Memory B cell (primary cell): ENCODE measurements at places on chromosomes 16 and 17.

DNA sequence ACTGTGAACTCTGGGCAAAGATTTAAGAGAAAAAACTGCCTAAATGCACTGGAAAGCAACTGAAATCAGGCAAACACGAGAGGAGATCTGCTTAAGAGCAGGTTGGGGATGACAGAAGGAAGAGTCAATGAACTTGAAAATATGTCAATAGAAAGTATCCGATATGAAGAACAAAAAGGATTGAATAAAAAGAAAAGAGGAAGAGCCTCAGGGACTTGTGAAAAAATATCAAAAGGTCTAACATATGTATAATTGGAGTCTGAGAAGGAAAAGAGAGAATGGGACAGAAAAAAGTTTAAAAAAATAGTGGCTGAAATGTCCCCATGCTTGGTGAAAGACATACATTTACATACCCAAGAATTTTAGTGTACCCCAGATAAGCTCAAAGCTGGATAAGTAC is 195.5 kb downstream of the COPRS start:
- no peak for DNase-seq

- no peak for DNase-seq
Observed at GRCh38 chr16:70701036-70701435, 15.2 kb upstream of the MTSS2 start.

GRCh38 chr16:65716737-65717700 is 595.2 kb upstream of the CDH11 start:
- no peak for DNase-seq

GRCh38 chr17:72370819-72371218 is 250.0 kb downstream of the SOX9 start:
- DNase-seq = no peak

GRCh38 chr16:65975049-65975708 is 391.3 kb upstream of the CDH5 start:
- no peak for DNase-seq

- DNase-seq = no peak
Observed at GRCh38 chr16:2102471-2102870, 33.2 kb downstream of the PKD1 start.

GRCh38 chr16:84568066-84568465 is 49.8 kb downstream of the COTL1 start:
- DNase-seq = no peak

GRCh38 chr17:83053739-83054451 is 25.5 kb upstream of the METRNL start:
- no peak for DNase-seq

DNA sequence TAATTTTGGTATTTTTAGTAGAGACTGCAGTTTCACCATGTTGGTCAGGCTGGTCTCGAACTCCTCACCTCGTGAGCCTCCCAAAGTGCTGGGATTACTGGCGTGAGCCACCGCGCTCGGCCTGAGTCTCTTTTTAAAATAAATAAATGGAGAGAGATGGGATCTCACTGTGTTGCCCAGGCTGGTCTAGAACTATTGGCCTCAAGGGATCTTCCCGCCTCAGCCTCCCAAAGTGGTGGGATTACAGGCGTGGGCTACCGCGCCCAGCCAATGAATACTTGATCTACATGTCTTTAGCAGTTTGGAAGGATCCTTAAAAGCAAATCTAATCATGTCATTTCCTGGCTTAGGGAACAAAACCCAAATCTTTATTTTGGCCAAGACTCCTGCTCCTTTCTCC is 1.2 kb downstream of the DHODH start:
- no peak for DNase-seq

GRCh38 chr17:67294451-67295199 is 49.6 kb upstream of the HELZ start:
- DNase-seq = no peak

GRCh38 chr16:2498531-2499253 is 15.1 kb upstream of the ATP6V0C start:
- no peak for DNase-seq

GRCh38 chr17:48478224-48479013 is 48.4 kb upstream of the SKAP1 start:
- DNase-seq = no peak

- no peak for DNase-seq
Observed at GRCh38 chr17:65406552-65406951, 154.9 kb downstream of the AXIN2 start.

- no peak for DNase-seq
Observed at GRCh38 chr17:7476494-7476893, 2.9 kb downstream of the ZBTB4 start.

DNA sequence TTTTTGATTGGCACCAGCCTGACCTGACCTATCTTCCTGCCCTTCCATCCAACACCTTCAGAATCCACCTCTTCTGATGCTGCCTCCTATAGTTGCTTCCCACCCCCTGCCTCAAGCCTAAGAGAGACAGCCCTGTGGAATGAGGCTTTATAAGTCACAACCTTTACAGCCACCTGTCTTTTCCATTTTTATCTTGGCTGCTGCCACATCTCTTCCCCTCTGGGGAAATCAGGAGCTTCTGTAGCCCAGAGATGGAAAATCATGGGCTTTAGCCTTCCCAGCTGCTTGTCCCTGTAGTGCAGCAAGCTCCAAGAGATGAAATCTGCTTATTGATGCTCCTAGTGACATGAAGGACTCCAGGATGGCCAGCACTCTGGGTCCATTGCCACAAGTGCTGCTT is 18.7 kb downstream of the PHAF1 start:
- DNase-seq = no peak

GRCh38 chr16:71185347-71185746 is 45.2 kb downstream of the HYDIN start:
- no peak for DNase-seq

DNA sequence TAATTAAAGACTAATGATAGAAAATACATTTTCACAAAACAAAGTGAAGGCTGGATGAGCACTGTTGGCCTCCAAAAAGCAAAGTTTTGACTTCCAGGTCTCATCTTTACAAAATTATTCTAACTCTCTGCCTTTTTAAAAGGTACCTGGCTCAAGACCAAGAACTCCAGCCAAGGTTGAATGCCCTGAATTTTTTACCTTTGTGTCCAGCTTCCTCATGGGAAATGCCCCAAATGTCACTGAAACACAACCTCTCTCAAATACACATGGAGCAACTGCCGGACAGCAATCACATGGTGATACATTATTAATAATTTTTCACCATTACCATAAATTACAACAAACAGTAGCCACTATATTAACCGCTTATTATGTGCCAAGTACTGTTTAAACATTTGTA is 32.2 kb downstream of the ADAMTS18 start:
- DNase-seq = no peak

DNA sequence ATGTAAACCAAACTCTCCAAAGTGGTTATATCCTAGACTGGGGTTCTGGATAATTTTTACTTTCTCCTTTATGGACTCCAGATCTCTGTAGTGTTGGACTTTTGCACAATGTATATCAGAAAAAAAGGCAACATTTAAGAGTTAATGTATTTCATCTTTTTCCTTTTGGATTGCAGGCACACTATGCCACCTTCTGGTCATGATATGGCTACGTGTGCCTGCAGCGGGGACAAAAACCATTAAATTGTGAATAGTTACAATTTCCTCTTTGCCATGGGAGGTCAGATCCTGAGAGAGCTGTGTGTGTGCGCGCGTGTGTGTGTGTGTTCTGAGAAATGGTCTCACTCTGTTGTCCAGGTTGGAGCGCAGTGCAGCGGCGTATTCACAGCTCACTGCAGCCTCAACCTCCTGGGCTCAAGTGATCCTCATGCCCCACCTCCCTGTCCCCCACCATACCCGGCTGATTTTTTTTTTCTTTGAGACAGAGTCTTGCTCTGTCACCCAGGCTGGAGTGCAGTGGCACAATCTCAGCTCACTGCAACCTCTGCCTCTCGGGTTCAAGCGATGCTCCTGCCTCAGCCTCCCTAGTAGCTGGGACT is 4.3 kb upstream of the SGF29 start:
- no peak for DNase-seq

DNA sequence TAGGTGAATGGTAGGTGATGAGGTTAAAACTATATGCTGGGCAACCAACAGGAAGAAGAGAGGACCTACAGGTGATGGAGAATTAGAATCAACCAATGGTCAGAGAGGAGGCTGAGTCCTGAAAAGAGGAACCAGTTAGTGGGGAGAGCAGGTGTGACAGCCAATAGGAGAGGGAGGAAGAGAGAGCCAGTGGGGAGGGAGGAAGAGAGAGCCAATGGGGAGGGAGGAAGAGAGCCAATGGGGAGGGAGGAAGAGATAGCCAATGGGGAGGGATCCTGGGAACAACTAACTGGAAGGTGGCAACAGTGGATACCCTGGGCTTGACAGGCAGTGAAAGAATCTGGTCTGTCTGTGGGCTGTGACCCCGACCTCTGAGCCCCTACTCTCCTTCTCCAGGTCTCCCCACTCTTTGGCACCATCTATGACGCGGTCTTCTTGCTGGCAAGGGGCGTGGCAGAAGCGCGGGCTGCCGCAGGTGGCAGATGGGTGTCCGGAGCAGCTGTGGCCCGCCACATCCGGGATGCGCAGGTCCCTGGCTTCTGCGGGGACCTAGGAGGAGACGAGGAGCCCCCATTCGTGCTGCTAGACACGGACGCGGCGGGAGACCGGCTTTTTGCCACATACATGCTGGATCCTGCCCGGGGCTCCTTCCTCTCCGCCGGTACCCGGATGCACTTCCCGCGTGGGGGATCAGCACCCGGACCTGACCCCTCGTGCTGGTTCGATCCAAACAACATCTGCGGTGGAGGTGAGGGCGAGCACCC is 3.7 kb downstream of the GUCY2D start:
- DNase-seq = no peak

GRCh38 chr17:36721560-36722120 is 120.3 kb downstream of the MRM1 start:
- no peak for DNase-seq

DNA sequence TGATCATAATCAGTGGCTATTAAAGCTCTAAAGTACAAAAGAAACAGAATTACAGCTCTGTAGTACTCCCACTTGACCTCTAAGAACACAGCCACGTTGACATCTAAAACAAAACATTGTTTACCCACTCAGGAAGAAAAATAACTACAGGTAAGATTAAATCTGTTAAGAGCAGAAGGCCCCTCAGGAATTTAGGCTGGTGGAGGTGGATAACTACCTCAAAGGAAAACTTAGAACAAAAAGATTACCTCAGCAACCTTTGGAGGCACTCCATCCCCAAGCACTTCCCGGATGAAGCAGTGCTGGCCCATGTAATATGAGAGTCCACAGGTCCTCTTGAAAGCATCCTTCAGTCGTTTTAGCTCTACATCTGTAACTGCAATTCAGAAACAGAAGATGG is 46.7 kb downstream of the USP32 start:
- DNase-seq = no peak

DNA sequence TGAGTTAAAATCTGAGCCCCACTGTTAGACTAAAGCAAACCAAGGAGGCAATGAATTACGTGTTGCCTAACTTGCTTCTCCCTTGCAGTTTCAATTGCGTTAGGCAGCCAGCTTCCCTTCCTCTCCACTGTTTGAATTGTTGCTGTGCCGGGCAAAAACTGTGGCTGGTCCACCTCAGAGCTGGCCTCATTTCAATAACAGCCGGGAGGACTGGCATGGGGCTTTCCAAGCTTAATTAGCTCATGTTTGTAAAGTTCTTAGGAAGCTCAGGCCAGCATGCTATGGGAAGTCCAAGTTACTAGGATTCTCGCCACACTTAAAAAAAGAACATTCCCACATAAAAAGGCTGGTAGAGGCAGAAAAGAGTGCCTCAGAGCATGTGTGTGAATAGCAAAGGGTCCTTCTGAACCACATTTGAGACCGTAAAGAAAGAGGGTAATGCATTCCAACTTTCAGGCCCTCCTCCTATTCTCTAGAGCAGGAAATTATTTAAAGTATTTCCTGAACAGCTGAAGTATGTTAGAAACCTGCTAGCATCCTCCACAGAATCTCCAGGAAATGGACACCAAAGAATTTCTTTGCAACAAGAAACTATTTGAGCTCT is 79.0 kb upstream of the SMURF2 start:
- DNase-seq = no peak

- no peak for DNase-seq
Observed at GRCh38 chr17:33572615-33573014, 279.5 kb upstream of the ASIC2 start.

DNA sequence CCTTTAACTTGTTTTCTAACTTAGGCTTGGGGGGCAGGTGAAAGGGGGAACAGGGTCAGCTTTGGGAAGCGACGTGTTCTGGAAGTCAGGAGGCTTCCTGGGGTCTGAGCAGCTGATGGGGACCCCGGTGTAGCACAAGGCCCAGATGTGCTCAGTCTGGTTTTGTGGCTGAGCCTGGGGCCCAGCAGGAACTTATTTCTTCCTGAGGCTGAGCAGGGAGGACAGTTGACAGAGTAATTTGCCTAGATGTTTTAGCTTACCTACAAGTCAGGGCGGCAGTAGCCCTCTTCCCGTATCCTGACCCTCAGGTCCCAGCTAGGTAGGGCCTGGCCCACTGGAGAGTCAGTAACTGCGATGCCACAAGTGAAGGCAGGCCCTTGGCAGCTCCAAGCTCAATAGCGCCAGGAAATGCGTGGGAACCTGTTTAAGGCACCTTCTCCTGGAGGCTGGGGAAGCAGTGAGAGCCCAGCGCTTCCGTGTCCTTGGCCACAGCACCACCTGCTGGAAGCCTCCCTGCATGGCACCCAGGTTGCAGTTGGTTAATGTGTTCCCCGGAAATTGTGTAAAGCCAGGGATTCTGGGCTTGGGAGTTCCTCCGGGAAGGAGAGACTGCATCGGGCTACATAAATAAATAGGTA is 5.2 kb downstream of the CCR7 start:
- DNase-seq = peak; percentile 90

DNA sequence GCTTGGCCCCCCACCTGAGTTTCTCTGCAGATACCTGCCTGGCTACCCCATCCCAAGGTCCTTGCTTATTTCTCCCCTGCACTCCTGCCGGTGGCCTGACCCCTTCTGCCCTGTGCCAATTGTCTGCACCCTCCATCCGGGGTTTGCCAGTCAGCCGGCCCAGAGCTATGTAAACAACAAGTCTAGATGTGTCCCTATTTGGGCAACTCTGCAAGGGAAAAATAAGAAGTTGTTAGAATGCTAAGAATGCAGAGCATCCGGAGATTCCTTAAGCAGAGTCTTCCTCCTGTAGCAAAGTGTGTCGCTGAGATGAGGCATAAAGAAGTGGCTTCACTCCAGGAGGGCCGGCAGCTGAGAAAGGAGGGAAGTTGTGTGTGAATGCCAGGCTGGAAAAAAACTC is 46.6 kb downstream of the RGS9 start:
- DNase-seq = no peak

DNA sequence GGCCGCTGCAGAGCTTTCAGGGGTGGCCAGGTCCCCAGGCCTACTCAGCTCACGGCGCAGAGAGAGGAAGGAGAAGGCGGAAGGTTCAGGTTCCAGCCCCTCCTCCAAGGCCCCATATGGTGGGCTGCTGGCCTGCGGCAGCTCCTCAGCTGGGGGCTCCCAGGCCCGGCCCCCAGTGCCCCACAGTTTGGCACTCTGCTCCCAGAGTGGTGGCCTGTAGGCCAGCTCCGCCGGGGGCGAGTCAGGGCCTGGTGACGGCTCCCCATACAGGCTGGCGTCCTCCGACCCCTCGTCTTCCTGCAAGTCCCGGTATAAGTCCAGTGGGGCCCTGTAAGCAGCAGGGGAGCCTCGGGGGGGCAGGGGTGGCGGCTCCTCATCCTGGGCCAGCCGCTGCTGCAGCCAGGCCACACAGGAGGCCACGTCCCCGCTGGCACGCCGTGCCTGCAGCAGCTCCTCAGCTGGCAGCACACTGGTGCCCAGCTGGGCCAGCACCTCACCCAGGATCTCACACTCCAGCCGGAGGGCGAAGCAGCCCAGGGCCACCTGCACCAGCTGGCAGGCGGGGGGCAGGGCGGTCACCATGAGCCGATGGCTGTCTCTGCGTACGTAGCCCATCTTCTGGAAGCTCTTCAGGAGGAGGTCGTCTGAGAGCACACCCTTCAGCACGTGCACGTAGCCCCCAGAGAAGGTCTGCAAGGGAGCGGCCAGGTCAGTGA is 3.7 kb downstream of the SPATA2L start:
- DNase-seq = no peak

- DNase-seq = no peak
Observed at GRCh38 chr16:525520-526180, 1.9 kb upstream of the CAPN15 start.
